ENCODE measurements at places on chromosomes 4 and X.
A peak's percentile ranks its signal among the peaks of the same experiment; 100 is the strongest.

GRCh38 chrX:56284269-56284668 is 52.1 kb downstream of the KLF8 start:
- H3K27ac ChIP-seq, result no peak overlapping the region
- H3K4me3 ChIP-seq, result no peak overlapping the region
- H3K36me3 ChIP-seq, result peaks cover 47% of the 10 kb centered on the region
- DNase-seq, result no peak
- H3K4me1 ChIP-seq, result no peaks in the 10 kb centered on the region
- no peaks in the 10 kb centered on the region for H3K27me3 ChIP-seq

DNA sequence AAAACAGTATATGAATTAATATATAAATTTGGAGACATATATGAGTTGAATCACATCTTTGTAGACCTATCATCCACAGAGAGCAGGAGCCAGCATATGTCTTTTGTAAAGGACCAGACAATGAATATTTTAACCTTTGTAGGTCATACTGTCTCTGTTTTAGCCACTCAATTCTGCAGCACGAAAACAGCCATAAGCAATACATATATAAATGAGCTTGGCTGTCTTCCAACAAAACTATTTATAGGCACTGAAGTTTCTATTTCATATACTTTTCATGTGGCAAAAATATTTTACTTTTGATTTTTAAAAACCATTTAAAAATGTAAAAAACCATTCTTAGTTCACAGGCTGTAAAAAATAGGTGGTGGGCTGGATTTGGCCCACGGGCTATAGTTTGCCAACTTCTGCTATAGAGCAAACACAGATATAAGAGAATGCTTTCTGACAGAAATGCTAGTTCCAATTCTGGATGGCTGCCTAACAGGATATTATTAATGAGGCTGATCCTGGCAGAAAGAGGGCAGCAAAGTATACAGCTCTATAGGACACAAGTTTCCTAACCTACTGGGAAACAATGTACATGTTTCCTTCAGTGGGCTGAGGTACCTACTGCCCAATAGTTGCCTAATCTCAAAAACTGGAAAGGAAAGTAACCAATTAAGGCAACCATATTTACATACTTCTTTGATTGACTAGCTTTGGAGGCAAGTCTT is 58.1 kb upstream of the UCP1 start:
- no peak for DNase-seq
- no peaks in the 10 kb centered on the region for H3K4me1 ChIP-seq
- no peaks in the 10 kb centered on the region for H3K27me3 ChIP-seq
- H3K36me3 ChIP-seq, result peaks cover 26% of the 10 kb centered on the region

- H3K4me3 ChIP-seq, result no peak overlapping the region
- peak; percentile 69 for DNase-seq
- peaks cover 2% of the 10 kb centered on the region for H3K4me1 ChIP-seq
- no peak overlapping the region for H3K27ac ChIP-seq
Observed at GRCh38 chrX:1486749-1487361, 34.1 kb upstream of the ASMTL start.

GRCh38 chr4:59608466-59608865 is 1591.7 kb upstream of the ADGRL3 start:
- no peaks in the 10 kb centered on the region for H3K4me1 ChIP-seq
- DNase-seq, result no peak
- no peaks in the 10 kb centered on the region for H3K36me3 ChIP-seq
- no peak overlapping the region for H3K4me3 ChIP-seq
- H3K27me3 ChIP-seq, result no peaks in the 10 kb centered on the region

- H3K4me3 ChIP-seq, result peak overlapping the region; percentile 69
- peaks cover 21% of the 10 kb centered on the region for H3K4me1 ChIP-seq
- H3K27ac ChIP-seq, result no peak overlapping the region
- no peak for DNase-seq
- no peaks in the 10 kb centered on the region for H3K36me3 ChIP-seq
- peaks cover 22% of the 10 kb centered on the region for H3K27me3 ChIP-seq
Observed at GRCh38 chr4:142845293-142846107, 601 bp downstream of the INPP4B start.
